ENCODE measurements at places on chromosomes 6 and 20. TPM values are rescaled to one million over a fixed set of nuclear protein-coding genes. Genes with fewer than 3 reads are reported as not detected.

LRRN4 gene
- not detected for total RNA-seq

NHSL1 gene
- 52.5 TPM for total RNA-seq

CYP21A2 gene
- total RNA-seq: 19.5 TPM

ULBP1 gene
- 0.09 TPM for total RNA-seq

KCNK5 gene
- total RNA-seq: 54.3 TPM

NELFE gene
- total RNA-seq: 33.8 TPM

DNMT3B gene
- 0.88 TPM for total RNA-seq
